ENCODE measurements at places on chromosomes 3 and 15.

GRCh38 chr3:58484045-58484721 is 7.7 kb upstream of the KCTD6 start:
- no peak for DNase-seq

DNA sequence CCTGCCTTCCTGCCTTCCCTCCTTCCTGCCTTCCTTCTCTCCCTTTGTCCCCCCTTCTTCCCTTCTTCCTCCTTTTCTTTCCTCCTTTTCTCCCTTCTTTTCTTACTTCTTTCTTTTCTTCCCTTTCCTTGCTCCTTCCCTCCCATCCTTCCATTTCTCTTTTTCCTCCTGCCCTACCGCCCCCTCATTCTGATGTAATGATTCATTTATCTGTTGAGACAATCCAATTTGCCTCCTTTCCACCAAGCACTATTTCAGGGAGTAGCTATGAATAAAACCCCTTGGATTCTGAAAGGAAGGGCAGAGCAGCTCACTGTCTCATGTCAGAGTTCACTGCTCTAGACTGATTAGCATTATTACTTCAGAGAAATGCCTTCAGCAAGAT is 462.6 kb downstream of the PDCD6IP start:
- no peak for DNase-seq

GRCh38 chr3:27483117-27484014 is 818 bp downstream of the SLC4A7 start:
- peak; percentile 3 for DNase-seq

DNA sequence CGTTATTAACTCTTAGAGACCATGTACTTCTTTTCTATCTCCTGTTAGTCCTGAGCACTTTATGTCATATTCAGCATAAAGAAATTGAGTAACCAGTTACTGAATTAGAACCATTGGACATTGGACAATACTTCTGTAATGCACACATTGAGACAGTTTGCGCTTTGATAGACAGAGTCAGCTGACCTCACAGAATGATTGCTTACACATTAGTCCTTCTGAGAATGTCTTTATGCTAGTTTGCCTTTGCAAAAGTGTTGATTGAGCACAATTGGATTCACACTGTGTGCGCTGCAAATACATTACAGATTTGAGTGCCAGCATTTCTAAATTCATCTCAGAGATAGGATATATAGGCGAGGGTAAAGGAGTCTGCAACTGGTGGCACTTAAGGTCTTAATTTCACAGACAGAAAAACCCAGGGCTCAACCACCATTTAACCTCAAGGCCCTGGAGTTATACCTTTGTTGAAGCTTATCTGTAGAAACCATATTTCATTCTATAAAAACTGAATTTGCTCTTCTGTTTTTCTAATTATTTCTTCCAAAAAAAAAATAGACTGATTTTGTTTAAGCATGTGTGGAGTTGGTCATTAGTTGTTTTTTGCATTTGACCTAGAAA is 3.8 kb downstream of the SERPINI1 start:
- no peak for DNase-seq

DNA sequence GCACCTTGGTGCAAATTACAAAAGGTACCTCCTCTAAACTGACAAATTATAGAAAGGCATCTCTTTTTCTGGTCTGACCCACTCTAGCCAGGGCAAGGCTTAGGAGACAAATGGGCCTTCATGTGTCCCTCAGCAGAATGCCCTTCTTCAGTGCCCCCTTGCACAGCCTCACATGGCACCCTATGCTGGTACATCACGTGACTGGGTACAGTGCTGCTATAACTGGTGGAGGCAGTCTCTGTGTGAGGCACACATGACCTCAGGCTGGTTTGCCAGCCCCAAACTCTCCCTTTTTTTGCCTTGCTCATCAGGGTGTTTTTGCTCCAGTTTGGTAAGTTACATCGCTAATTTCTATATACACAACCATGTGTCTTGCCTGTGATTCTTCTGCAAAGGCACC is 3.1 kb downstream of the CLEC3B start:
- DNase-seq: no peak

- DNase-seq: no peak
Observed at GRCh38 chr3:97235611-97236315, 421.4 kb downstream of the EPHA6 start.

GRCh38 chr3:56459104-56459496 is 9.2 kb downstream of the ERC2 start:
- no peak for DNase-seq

GRCh38 chr15:29244544-29244943 is 25.1 kb downstream of the NSMCE3 start:
- no peak for DNase-seq

DNA sequence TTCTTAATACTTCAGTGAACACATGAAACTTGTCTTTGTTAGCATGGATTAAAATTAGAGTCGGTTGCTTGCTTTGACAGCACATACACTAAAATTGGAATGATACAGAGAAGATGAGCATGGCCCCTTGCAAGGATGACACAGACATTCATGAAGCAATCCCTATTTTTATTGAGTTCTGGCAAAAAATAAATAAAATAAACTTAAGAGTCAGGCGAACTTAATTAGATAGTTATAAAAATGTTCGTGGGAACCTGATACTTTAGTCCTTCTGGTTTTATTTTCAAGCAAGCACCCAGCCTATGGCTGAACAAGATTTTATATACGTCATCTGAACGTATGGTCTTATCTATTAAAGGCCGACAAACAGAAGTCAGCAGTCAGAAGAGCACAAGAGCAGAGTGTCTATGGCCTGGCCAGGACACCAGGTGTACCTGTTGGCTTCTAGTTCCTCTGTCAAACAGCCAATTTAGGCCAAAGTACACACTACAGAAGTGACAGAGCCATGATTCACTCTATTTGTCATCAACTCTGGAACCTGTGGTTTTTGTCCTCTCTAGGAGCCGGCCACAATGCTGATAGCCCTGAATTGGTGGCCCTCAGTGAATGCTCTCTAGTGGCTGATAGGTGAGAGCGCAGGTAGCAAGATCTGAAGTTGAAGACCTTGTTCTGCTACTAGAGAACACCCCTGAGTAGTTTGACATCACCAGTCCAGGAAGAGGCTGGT is 64.3 kb downstream of the LEO1 start:
- DNase-seq: no peak

GRCh38 chr15:101641894-101642293 is 10.3 kb downstream of the TM2D3 start:
- DNase-seq: no peak

DNA sequence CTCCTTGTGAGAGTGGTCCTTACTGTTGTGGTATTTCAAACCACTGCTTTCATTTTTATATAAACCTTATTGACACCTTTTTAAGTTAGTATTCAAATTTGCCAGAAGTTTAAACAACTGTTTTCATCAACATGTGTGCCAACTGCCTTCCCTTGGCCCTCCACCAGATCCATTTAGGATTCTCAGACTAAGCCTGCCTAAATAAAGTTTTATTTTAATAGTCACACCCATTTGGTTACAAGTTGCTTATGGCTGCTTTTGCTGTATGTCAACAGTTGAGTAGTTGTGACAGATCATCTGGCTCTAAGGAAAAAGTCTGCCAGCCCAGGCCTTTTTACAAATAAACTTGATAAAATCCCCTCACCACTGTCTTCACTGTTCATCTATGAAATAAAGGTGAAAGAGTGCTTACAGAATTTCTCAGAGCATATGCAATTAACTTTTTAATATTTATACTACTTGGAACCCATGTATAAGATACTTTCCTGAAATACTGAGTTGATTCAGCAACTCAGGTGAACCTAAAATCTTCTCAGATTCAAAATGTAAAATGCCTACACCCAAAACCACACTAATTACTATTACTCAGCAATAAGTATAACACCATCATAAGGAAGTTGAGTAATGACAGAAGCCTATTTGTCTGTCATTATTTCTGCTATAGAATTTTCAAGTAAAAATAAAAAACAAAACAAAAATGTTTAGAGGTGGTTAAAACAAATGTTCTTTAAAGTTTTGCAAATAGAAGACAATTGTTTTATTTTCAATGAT is 35.1 kb downstream of the PEAK1 start:
- DNase-seq: no peak

GRCh38 chr15:22902046-22902445 is 63.6 kb downstream of the NIPA2 start:
- no peak for DNase-seq

- no peak for DNase-seq
Observed at GRCh38 chr3:68121287-68121686, 466.9 kb upstream of the SUCLG2 start.

GRCh38 chr3:155230382-155230781 is 63.1 kb downstream of the STRIT1 start:
- no peak for DNase-seq

GRCh38 chr3:46958467-46959160 is 17.9 kb downstream of the CCDC12 start:
- no peak for DNase-seq

DNA sequence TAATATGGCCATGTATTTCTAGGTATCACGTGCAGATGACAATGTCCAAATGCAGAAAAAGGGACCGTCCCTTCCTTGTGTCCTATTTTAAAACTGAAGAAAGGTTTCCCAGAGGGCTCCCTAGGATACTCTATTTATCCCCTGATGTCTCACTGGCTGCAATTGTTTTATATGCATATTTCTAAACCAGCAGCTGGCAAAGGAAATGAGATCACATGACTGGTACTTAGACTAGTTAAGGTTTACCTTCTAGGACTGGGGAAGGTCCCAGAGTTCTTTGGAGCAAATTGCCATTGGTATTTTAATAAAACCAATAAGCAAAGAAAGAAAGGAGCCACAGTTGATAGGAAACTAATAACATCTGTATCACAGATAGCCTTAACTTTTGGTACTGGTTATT is 29.5 kb downstream of the GTF2E1 start:
- no peak for DNase-seq

DNA sequence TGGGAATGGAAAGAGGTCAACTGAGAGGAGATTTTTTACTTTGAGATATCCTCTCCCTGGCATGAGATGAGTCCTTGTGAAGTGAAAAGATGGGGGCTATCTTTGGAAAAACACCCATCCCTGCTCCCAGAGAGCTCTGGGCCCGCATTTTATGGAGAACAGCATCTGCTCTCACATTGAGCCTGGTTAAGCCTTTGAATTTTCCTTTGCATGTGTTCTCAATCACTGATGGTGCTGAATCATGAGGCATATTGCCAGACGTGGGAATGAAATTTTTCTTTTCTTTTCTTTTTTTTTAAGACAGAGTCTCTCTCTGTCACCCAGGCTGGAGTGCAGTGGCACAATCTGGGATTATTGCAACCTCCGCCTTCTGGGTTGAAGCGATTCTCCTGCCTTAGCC is 24.4 kb downstream of the TMEM45A start:
- no peak for DNase-seq

DNA sequence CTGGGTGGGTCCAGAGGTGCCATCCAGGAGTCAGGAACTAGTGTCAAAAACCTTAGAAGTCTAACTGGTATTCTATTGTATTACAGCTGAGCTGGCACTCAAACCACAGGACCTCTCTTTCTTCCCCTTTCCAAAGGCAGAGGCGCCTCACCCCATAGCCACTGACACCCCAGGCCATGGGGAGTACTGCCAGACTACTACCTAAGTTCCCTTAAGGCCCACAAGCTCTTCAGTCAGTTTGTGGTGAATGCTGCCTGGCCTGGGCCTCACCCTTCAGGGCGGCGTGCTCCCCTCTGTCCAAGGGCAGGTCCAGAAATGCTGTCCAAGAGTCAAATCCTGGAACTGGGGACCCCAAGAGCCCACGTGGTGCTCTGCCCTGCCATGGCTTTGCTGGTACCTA is 43.0 kb upstream of the FGF7 start:
- no peak for DNase-seq

DNA sequence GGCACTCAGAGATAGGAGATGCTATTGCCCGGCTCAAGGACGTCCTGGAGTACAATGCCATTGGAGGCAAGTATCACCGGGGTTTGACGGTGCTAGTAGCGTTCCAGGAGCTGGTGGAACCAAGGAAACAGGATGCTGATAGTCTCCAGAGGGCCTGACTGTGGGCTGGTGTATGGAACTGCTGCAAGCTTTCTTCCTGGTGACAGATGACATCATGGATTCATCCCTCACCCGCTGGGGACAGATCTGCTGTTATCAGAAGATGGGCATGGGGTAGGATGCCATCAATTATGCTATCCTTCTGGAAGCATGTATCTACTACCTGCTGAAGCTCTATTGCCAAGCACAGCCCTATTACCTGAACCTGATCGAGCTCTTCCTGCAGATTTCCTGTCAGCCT is 26.4 kb downstream of the BCL2A1 start:
- no peak for DNase-seq

- DNase-seq: no peak
Observed at GRCh38 chr3:189898559-189899153, 222.0 kb downstream of the P3H2 start.

GRCh38 chr15:66746231-66746605 is 44.2 kb downstream of the SMAD6 start:
- DNase-seq: no peak

DNA sequence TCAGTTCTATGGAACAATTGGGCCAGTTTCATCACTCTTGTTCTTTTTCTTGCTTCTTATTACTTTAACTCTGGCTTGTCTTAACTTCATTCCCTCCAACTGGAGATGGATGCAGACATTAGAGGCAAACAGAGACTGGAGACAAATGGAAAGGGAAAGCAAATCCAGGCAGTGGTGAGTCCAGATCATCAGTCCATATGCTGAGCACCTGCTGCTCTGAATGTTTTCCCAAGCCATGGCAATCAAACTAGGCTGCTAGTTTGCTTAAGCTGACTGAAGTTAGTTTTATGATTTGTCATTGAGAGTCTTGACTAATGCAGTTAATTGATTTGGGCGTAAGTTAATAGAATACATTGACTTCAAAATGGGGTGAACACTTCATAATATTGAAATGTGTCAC is 41.0 kb upstream of the TBC1D5 start:
- no peak for DNase-seq

DNA sequence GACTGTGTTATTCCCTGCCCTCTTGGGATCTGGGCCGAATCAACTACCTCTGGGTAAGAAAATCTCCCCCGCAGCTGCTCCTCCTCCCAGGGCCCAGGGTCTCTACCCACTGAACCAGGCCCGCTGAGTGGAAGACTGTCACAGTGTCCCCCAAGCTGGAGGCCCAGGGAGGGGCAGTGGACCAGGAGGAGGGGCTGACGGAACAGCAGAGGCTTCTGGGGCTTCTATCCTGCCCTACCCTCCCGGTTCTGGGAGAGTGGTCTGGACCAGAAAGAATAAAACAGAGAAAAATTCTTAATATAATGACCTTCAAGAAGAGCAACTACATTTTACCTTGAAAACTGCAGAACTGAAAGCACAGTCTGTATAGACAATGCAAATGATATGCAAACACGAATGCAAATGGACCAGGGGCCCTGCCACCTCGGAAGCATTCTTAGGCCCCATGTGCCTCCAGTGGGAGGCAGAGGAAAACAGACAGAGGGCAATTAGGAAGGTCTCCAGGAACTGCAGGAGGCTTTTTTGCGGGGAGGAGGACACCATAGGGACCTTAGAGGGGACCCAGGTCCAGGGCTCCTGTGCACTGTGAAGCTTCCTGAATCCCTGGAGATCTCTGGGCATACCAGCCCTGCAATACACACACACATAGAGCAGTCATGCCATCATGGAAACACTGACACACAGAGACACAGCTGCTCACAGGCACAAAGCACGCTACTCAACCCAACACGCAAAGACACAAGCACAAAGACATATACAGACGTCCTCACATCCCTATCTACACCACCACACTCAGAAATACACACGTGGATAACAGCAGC is 12.3 kb downstream of the MEGF11 start:
- DNase-seq: no peak

All from stimulated activated CD8-positive, alpha-beta memory T cell treated with anti-CD3 and anti-CD28 coated beads, Interleukin-7, amount 100 ng/mL, for 24 hours (primary cell).